GOT3 (cell line): ENCODE measurements at places on chromosomes 5 and 9.

GRCh38 chr5:172339264-172340180 is 56.0 kb upstream of the UBTD2 start:
- no peak for DNase-seq

DNA sequence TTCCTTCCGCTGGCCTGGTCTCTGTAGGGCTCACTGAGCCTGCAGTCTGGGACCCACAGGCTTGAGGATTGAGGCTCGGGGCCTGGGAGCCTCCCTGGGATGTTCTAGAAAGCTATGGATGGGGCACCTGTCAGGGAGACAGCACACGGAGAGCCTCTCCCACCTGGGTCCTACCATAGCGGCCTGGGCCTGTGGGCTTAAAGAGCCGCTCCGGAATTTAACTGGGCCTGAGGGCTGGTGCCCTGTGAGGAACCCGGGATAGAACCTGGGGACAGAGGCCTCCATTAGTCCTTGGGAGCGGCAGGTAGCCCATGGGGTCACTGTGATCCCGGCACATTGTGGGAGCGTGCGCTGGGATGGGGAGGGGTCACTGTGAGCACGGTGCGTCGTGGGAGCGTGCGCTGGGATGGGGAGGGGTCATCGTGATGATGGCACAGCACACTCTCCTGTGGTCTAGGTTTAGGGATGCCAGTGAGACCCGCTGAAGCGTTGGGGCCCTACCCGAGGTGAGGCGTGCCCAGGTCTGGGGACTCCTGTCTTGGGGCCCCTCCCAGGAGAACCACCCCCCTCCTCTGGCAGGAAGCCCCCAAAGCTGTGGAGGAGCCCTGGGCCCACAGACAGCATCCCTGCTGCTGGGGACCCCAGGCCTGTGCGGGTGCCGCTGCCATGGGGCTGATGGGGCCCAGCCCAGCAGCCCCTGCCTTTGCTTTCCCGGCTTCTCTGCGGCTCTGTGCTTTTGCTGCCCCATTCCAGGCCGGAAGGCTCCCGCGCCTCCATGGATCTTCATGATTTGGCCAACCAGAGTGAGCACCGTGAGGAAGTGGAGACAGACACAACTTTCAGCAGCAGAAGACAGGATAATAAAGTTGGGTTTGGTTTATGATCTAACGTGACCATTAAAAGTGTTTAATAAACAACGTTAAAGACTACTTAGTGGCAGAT is 3.4 kb upstream of the CEP72 start:
- no peak for DNase-seq

GRCh38 chr5:8188874-8189565 is 320.1 kb downstream of the MTRR start:
- DNase-seq = no peak

DNA sequence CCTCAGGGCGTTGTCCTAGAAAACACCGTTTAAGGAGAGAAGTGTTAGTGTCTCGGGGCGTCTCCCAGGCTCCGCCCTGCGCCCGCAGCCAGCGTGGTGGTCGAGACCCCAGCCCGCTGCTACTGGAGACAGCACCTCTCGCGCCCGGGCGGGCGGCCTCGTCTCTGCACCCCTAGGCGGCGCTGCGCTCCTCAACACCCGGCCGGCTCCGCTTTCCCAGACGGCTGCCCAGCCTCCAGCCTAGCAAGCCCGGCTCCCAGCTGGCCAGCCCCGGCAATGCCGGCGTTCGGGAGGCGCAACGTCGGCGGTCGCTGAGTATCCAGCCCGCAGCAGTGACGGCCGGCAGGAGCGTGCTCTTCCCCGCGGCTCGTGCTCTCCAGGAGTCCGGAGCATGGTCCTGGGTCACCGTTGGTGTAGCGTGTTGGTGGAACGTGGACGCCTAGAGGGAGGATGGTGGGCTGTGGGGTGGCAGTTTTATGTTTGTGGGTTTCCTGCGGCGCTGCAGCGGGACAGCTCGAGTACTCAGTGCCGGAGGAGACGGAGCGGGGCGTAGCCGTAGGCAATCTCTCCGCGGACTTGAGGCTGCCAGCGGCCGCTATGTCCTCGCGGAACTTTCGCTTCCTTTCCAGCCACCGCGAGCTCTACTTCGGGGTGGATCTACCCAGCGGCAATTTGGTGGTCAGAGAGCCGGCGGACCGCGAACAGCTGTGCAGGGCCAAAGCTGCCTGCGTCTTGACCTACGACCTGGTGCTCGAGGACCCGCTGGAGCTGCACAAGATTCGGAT is 536 bp downstream of the PCDHAC1 start:
- peak; percentile 65 for DNase-seq

- no peak for DNase-seq
Observed at GRCh38 chr5:40485021-40485998, 194.4 kb upstream of the PTGER4 start.

DNA sequence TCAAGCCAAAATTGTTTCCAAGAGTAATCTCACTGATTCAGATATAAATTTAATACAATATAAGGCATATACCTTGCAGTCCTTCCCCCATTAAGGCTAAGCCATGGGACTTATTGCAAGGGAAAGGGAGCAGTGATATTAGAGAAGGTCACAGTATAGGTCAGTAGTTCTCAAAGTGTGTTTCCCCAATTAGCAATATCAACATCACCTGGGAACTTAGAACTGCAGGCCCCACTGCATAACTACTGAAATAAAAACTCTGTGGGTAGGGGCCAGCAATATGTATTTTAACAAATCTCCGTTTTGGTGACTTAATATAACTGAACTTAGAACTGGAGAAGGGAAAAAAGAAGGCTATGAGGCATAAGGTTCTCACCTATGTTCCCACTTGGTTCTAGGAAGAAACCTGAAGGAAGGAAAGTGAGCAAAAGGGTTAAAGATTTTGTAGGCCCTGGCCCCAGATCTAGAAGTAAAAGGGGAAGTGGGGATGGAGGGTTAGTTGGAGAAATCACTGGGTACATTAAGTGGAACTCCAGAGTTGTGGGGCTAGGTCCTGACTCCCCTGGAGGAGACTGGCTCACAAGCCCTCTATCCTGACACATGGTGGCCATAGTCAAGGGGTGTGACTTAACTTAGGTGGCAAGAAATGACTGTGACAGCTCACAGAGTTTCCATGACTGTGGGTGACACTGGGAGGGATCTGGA is 40.7 kb downstream of the WDR36 start:
- DNase-seq = no peak

DNA sequence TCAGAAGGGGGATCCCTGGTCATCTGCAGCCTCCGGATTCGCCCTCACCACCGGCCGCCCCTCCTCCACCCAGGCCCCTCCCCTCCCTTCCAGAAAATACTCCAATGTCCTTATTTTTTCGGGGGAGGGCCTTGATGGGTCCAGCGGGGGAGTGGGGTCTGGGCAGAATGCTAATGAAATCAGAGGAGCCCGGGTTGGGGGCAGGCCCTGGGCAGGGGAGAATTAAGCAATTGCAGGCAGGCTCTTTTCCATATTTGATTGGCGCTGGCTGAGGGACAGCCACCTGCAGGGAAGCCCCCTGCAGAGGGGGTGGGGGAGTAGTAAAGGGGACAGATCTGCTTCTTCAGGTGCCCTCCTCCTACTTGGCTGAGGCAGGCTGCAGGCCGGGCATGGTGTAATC is 21.3 kb downstream of the PRRX2 start:
- DNase-seq = no peak

GRCh38 chr5:36017004-36017403 is 25.8 kb upstream of the UGT3A1 start:
- no peak for DNase-seq

- DNase-seq = no peak
Observed at GRCh38 chr5:64201996-64202395, 36.4 kb downstream of the RNF180 start.

DNA sequence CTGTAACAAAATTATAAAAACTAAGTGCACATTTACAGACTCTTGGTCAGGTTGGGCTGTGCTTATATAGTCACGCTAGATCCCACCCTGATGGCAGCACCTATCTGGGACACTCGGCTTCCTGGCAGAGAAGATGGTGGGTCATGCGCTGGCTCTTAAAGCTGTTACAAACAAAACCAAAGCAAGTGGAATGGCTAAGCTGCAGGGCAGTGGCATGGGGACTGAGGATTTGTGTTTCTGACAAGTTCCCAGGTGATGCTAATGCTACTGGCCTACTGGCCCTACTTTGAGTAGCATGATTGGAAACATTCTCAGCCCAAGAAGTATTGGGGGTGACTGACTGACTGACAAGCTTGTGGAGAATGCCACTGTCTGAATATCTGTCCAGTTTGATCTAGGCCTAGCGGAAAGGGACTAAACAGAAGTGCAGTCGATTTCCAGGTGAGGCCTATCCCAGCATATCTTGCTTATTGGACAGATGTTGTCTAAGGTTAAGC is 8.3 kb downstream of the BTF3 start:
- DNase-seq = no peak

DNA sequence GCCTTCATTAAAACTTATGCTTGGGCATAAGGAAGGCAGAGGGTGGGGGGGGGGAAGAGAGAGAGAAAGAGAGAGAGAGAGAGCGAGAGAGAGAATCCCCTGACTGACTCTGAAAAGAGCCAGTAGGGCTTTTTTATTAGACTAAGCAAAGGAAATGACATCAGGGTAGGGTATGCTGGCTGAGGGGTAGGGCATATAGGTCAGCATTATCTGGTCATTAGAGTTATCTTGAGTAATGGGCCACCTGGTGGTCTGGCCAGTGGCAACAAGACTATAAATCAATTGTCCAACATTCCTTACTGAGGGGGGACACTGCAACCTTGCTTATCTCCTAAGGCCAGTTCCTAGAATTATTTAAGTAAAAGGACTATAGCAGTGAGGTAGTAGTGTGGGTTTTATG is 67.2 kb downstream of the TSSK1B start:
- no peak for DNase-seq

- no peak for DNase-seq
Observed at GRCh38 chr5:154211641-154212390, 21.3 kb downstream of the GALNT10 start.

- DNase-seq = no peak
Observed at GRCh38 chr5:140568443-140569063, 3.9 kb downstream of the SLC35A4 start.

GRCh38 chr5:154753792-154754191 is 1.4 kb upstream of the LARP1 start:
- peak; percentile 35 for DNase-seq

DNA sequence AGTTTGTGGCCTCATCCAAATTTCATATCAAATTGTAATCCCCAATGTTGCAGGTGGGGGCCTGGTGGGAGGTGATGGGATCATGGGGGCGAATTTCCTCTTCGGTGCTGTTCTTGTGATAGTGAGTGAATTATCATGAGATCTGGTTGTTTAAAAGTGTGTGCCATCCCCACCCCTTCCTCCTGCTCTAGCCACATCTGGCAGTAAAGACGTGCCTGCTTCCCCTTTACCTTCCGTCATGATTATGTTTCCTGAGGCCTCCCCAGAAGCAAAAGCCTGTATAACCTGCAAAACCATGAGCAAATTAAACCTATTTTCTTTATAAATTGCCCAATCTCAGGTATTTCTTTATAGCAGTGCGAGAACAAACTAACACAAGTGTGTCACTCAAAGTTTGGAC is 71.0 kb upstream of the MOCS2 start:
- no peak for DNase-seq

DNA sequence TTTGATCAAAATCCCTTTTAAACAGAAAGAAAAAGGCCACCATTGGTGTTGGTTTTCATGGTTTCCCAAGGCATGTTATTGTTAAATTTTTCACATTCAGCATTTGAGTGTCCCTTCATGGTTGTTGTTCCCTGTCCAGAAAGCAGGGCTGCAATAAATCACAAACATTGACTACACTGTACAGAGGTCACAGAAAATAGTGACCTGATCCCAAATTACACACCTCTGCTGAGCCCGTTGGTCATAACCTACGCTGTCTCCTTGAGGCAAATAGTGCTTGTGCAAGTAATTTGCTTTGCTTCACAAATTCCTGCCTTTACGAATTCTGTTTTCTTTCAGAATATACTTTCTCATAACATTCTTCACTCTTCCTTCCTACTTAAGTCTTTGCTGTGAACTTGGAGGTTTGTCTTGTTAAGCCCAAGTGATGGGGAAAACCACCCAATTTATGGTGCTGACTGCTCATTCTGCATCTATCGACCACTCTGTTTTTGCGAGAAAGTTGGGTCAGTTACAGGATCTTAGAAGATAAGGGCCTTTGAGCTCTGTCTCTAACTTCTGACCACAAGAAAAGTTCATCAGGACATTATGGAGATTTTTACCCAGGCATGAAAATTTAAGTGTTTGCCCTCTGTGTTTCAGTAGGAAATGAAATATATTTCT is 16.0 kb downstream of the PIK3R1 start:
- no peak for DNase-seq
